ENCODE measurements at places on chromosomes 16 and 17. TPM values are rescaled to one million over a fixed set of nuclear protein-coding genes. Genes with fewer than 3 reads are reported as not detected.

The SULT1A2 gene
- total RNA-seq = 0.07 TPM

The SPPL2C gene
- total RNA-seq = not detected

The OR1F1 gene
- 0.18 TPM for total RNA-seq

The TXNL4B gene
- 20.3 TPM for total RNA-seq

The LITAFD gene
- not detected for total RNA-seq

Measured in A549 treated with AZD2906 at 1 μM for 4 hours (cell line).